ENCODE measurements at places on chromosomes 13 and 19.

- DNase-seq: peak; percentile 78
These were observed 9.3 kb downstream of the PLEKHA4 start for GRCh38 chr19:48858984-48859710.

GRCh38 chr13:45402641-45403040 is 15.5 kb downstream of the SLC25A30 start:
- DNase-seq: no peak

GRCh38 chr19:35905178-35905727 is 2.8 kb downstream of the TYROBP start:
- DNase-seq: no peak

DNA sequence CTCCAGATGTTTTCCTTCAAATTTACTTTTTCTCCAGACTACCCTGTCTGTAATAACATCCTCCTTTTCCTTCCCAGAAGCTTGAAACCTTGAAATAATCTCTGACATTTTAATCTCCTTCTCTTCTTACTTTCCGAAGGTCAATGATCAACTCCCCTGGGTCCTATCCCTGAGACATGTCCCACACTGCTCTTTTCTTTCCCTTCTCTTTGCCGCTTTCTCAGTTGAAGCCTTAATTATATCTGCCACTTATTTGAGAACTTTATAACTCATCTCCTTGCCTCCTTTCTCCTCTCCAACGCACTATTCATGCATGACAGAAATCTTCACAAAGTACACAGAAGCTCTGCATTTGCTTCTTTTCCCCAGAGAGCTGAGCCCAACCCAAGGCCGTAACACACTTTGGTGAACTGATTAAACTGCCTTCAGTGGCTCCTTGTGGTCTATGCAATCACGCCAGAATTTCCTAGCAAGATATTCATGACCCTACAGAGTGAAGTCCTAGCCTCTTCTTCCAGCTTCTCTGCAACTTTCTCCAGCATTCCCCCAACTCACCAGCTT is 9.2 kb upstream of the WASF3 start:
- no peak for DNase-seq

DNA sequence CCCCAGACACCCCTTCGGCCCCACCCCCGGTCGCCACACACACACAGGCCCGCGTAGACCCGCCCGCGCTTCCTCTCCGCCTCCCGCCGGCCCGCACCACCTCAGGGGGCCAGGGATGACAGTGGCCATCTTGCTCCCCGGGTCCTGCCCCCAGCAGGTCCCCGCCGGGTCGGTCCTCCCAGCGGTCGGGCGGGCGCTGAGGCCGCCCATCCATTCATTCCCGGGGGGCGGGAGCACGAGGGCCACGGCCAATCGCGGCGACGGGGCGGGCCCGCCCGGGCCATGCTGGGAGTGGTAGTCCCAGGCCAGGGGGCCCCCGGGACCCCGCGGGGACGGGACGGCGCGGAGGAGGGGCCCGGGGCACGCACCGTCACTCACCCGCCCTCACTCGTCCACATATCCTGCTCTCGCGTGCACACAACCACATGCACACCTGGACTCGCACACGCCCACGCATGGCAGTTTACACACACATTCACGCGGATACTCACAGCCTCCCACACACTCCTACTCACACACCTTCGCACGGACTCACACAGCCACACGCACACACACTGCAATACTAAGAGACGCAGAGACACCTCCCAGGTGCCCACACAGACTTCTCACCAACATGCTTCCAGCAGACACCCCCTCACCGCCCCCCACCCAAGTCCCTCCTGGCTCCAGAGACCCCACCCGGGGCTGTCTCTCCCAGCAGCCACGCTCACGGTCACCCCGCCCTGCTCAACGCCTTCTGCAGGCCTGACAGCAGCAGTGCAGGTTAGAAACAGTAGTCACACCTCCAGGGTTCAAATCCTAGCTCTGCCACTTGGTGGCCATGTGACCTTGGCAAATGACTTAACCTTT is at the start of gene DPF1:
TSS of gene DPF1 (minus strand) at position 209 of the 849 bp plus-strand sequence. CDS start at position 129, 80 bp downstream.
- peak; percentile 14 for DNase-seq
